ENCODE measurements at places on chromosomes 5 and 9. TPM values are rescaled to one million over a fixed set of nuclear protein-coding genes. Genes with fewer than 3 reads are reported as not detected.
A peak's percentile ranks its signal among the peaks of the same experiment; 100 is the strongest.

Gene HTR1A
- total RNA-seq: not detected

- H3K27ac ChIP-seq: no peak overlapping the region
- no peak overlapping the region for H3K4me3 ChIP-seq
Measured at GRCh38 chr9:28782630-28783029, 1209.3 kb upstream of the C9orf72 start.

GRCh38 chr5:179381691-179382090 is 36.4 kb upstream of the ADAMTS2 start:
- no peak overlapping the region for H3K27ac ChIP-seq
- no peak for DNase-seq
- H3K4me1 ChIP-seq: no peaks in the 10 kb centered on the region

DNA sequence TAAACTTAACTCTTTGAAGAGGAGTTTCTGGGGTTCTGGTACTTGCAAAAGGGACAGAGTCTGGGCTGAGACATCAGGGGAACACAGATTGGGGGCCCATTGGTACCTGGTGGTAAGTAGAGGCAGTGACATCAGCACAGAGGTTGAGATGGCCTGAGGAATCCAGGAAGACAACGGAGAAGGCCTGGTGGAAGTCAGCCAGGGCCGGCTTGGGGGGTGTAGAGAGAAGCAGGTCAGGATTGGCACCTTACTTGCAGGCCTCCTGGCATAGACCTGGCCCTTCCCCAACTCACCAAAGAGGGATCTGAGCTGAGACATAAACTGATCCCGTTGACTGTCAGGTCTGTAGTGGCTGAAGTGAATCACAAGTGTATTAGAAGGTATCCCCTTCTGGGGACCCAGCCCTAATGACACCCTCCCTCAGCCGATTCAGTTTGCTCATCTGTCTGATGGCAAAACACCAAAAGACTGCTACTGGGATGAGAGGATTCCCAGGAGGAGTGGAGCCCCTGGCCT is 5.5 kb downstream of the NOL6 start:
- peaks cover 18% of the 10 kb centered on the region for H3K36me3 ChIP-seq
- no peak overlapping the region for H3K27ac ChIP-seq

DNA sequence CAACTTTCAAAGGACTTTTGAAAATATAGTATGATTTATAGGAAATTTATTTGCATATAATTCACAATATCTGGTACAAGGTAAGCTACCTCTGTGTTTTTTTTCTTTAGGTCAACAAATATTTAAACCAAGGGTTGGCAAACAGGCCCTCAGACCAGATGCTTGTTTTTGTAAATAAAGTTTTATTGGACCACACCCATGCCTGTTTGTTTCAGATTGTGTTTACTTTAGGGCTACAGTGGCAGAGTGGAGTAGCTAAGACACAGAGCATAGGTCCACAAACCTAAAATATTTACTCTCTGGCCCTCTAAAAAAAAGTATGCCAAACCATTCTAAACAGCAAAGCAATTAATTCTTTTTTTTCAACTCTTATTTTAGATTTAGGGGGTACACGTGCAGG is 119.7 kb upstream of the CCDC152 start:
- H3K27me3 ChIP-seq: no peaks in the 10 kb centered on the region
- no peaks in the 10 kb centered on the region for H3K4me1 ChIP-seq
- H3K4me3 ChIP-seq: no peak overlapping the region
- no peaks in the 10 kb centered on the region for H3K36me3 ChIP-seq
- no peak overlapping the region for H3K27ac ChIP-seq

- no peak for DNase-seq
- H3K27ac ChIP-seq: peak overlapping the region; percentile 93
- H3K4me3 ChIP-seq: peak overlapping the region; percentile 98
Measured at GRCh38 chr9:128323212-128323730, 632 bp downstream of the COQ4 start.

DNA sequence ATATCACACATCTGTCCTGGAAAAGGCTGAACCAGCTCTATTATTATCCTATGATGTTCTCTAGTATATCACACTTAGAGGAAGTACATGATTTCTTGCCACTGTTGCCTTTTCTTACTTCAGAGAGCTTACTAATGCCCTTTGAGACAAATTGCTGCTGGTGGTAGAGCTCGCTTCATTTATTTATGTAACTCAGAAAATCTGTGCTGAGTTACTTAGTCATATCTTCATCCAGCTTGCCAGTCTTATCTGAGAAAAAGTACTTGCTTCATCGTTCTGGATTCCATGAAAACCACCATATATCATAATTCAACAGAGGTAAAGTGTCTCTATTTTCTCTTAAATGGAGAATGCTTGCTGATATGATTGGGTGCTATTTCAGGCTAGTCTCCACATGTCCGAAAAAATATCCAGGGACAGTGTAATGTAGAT is 26.6 kb downstream of the PTPDC1 start:
- DNase-seq: no peak
- H3K36me3 ChIP-seq: no peaks in the 10 kb centered on the region
- no peak overlapping the region for H3K27ac ChIP-seq

- H3K27me3 ChIP-seq: no peaks in the 10 kb centered on the region
- peaks cover 7% of the 10 kb centered on the region for H3K36me3 ChIP-seq
- H3K4me3 ChIP-seq: no peak overlapping the region
- no peak for DNase-seq
- H3K4me1 ChIP-seq: peaks cover 25% of the 10 kb centered on the region
Measured at GRCh38 chr5:95760273-95761191, 29.4 kb downstream of the RHOBTB3 start.

- H3K27me3 ChIP-seq: no peaks in the 10 kb centered on the region
- H3K36me3 ChIP-seq: no peaks in the 10 kb centered on the region
- DNase-seq: no peak
- H3K4me3 ChIP-seq: peak overlapping the region; percentile 71
- H3K4me1 ChIP-seq: peaks cover 8% of the 10 kb centered on the region
- peak overlapping the region; percentile 92 for H3K27ac ChIP-seq
Measured at GRCh38 chr9:132669319-132669697, 475 bp downstream of the DDX31 start.
